ENCODE measurements at places on chromosomes 11 and 22.

DNA sequence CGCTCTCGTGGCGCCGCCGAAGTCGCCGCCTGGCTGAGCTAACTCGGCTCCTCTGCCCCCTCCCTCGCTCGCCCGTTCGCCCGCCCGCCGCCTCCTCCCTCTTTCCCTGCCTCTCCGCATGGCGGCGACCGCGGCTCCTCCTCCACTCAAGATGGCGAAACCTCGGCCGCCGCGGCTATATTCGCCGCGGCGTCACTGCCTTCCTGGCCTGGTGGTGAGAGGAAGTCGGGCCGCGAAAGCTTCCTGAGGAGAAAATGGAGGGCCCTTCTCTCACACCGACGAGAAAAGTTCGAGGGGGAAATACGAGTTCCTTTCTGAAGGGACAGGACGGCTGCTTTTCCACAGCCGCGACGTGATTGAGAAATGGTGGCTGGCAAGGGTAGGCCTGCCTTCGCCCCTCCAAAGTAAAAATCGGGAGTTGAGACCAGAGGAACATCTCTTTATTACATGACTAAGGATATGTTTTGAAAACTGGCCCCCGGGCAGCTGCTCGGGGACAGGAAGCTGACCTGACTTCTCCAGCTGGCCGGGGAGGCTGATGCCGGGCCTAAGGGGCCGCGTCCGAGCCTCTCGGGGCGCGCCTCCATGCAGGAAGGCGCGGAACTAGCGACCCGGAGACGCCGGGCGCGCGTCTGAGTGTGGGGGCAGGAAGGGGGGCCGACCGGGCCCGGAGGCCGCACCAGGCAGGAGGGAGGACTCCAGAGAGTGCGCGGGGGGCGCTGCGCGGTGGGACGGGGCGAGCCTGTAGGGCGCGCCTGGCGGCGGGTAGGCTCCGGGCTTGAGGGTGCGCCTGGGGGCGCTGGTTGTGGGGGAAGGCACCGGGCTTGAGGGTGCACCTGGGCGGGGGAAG is at the start of gene DDX6:
Gene DDX6 (minus strand): TSS at position 54 of the 850 bp plus-strand sequence. CDS start 4,913 bp downstream, outside the sequence.
- peak; percentile 79 for DNase-seq

- DNase-seq = peak; percentile 38
Observed at GRCh38 chr11:134139873-134140331, 71.0 kb downstream of the JAM3 start.

- DNase-seq = no peak
Observed at GRCh38 chr11:46761807-46762206, 42.8 kb downstream of the F2 start.

DNA sequence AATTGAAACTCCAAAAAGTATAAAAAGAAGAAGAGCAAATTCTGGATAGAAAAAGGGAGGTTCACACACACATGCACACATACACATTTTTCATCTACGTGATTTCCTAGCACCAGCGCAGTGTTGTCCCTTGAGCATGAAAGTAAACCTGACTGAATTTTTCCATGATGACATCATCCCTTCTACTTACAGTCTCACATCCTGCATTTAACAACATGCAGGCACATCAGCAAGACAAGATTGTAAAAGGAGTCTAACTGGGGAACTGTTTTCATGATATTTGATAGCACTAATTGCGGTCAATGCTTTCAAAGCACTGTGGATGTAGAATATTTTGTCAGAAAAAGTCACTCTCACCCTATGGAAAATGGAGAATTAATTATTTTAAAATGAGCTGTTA is 36.6 kb downstream of the GAS2 start:
- no peak for DNase-seq

- DNase-seq = no peak
Observed at GRCh38 chr11:3015796-3016195, 23.7 kb upstream of the NAP1L4 start.

Measured in neuronal stem cell (in vitro differentiated cells).